ENCODE measurements at places on chromosomes 5 and 9. TPM values are rescaled to one million over a fixed set of nuclear protein-coding genes. Genes with fewer than 3 reads are reported as not detected.

The PCDHA1 gene
- 0.07 TPM for polyA plus RNA-seq

The MLLT3 gene
- polyA plus RNA-seq, result 15.5 TPM

GRCh38 chr5:178440181-178440580 is 150.0 kb downstream of the COL23A1 start:
- DNase-seq, result no peak
- H3K27me3 ChIP-seq, result no peaks in the 10 kb centered on the region
- H3K27ac ChIP-seq, result no peak overlapping the region
- H3K4me1 ChIP-seq, result no peaks in the 10 kb centered on the region
- no peak overlapping the region for H3K4me3 ChIP-seq

- H3K4me3 ChIP-seq, result no peak overlapping the region
- H3K36me3 ChIP-seq, result no peaks in the 10 kb centered on the region
- no peaks in the 10 kb centered on the region for H3K4me1 ChIP-seq
- no peak for DNase-seq
- H3K27me3 ChIP-seq, result no peaks in the 10 kb centered on the region
Measured at GRCh38 chr5:127643607-127644006, 5.3 kb upstream of the CTXN3 start.

All from adrenal gland (tissue), 19 donors.